ENCODE measurements at places on chromosomes 7 and 10.

GRCh38 chr10:86102031-86102430 lies 264.6 kb downstream of the GRID1 start:
- no peak for DNase-seq

GRCh38 chr10:115001506-115002381 lies 63.7 kb downstream of the TRUB1 start:
- DNase-seq: no peak

DNA sequence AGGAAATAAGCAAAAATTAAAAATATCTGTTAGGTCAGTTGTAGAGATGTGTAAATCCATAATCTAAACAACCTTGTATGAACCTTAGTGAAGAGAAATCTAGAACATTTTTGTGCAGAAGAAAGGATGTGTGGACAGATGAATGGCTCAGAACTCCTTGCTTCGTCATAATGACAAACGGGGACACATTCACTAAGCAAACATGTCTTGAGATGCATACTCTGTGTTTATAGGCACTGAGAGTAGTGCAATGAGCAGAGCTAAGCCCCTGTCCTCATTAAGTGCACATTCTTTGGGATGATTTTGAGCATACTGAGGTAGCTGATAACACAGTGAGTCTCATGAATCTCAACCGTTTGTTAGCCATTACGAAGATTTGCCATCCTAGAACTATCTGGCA lies 360.6 kb upstream of the ANKRD30A start:
- no peak for DNase-seq

- DNase-seq: no peak
These were observed 257.2 kb downstream of the KIAA1217 start for GRCh38 chr10:24465891-24466818.

DNA sequence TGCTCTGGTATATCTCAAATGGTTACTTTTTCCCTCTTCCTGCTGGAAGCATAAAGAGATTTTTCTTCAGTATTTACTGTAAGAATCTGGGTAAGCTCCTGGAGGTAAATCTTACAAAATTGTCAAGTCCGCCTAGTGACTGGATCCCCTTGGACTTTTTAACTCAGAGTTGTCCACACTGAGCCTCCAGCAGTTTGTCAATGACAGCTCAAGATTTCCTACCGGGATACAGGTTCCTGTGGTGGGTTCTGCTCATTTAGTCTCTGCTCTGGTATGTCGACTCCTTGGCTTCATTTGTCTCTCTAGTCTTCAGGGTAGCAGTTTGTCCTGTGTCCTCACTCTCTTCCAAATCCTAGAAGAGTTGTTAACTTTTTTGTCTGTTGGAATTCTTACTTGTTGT lies 27.0 kb downstream of the GPR37 start:
- no peak for DNase-seq

DNA sequence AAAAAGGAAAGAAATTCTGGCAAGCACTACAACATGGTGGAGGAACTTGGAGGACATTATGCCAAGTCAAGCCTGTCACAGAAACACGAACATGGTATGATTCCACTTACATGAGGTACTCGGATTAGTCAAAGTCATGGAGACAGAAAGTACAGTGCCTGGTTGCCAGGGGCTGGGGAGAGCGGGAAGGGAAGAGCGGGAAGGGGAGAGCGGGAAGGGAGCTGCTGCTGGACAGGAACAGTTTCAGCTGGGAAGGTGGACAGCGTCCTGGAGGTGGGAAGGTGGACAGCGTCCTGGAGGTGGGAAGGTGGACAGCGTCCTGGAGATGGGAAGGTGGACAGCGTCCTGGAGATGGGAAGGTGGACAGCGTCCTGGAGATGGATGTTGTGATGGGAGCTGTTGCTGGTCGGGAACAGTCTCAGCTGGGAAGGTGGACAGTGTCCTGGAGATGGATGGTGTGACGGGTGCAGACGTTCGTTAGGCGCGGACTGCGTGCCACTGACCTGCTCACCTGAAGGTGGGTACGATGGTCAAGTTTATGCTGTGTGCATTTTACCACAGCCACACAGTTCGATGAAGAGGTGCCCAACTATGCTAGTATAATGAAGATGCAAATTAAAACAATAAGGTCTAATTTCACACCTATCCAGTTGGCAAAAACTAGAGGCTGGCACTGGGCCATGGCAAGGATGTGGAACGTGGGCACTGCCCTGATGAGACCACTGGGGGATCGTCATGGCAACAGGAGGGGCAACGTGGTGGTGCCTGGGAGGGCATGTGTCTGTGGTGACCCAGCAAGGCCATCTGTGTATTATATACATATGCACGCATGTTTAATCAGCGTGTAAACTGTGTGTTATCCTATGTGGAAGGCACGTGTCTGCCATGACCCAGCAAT lies 103.8 kb downstream of the NKX6-2 start:
- DNase-seq: no peak

GRCh38 chr10:73950155-73950948 lies 39.4 kb downstream of the PLAU start:
- no peak for DNase-seq

DNA sequence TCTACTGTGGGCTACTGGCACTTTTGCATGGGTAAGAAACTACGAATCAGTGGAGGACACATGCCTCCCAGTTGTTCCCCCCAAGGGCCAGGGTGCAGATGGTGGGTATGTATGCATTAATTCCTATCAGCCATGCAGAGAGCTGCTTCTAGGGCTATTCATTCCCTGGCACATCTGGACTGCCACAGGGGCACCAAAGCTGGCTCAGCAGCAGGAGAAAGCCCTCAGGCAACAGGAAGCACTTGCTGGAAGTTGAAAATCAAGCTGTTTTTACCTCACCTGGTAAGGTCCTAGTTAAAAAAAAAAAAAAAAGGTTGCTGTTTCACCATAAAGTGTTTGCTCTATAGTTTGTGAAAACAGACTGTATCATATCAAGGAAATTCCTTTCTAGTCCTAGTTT lies 1342.6 kb downstream of the REEP3 start:
- no peak for DNase-seq

- DNase-seq: no peak
These were observed 546.4 kb upstream of the C7orf33 start for GRCh38 chr7:148044173-148044572.

DNA sequence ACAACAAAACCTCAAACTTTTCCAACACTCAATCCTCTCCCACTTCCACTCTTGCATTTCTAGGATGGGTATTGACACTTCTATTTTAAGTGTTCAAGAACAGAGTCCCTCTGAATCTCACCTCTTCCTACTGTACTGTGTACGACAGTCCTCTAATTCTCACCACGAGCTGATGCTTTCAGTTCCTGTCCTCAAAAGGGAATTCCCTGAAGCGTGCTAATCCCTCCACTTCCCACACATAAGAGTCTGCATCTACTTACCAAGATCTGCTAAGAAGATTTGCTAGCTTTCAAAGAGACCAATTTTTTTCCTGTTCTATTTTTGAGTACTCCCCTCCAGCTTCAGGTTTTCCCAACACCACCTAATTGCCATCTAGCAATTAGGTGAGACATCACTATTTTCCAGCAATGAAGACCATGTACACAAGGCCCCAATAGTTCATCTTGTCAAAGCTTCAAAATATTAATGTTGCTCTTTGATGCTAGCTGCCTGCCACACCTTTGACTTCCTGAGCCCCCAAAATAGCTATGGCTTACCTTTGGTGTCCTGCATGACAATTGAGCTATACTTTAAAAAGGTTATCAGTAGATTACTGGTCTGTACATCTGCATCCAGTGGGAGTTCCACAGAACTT lies 54.4 kb downstream of the ARMH3 start:
- no peak for DNase-seq

GRCh38 chr7:21608465-21608864 lies 65.6 kb downstream of the DNAH11 start:
- DNase-seq: no peak

GRCh38 chr7:140054751-140055150 lies 8.0 kb downstream of the PARP12 start:
- DNase-seq: no peak

GRCh38 chr10:90227786-90228185 lies 526.4 kb downstream of the KIF20B start:
- DNase-seq: no peak

DNA sequence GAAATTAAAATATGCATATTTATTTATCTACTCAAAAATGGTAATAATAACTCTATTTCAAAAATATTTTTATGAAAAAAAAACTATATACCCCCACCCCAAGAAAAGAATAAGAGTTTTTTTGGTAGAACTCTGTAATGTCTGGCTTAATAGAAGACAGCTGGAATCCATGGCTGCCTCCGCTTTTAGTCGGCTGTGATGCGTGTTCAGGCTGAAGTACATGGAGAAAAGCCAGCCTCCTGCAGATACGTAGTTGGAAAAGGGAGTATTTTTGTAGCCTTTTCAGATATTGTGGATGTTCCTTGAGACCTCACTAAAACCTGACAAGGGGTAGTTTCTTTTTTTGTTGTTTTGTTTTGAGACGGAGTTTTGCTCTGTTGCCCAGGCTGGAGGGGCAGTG lies 10.0 kb downstream of the FOXK1 start:
- peak; percentile 29 for DNase-seq

- no peak for DNase-seq
These were observed 122.1 kb downstream of the RPS24 start for GRCh38 chr10:78155722-78156121.

GRCh38 chr10:74900297-74900696 lies 73.9 kb downstream of the KAT6B start:
- DNase-seq: no peak

DNA sequence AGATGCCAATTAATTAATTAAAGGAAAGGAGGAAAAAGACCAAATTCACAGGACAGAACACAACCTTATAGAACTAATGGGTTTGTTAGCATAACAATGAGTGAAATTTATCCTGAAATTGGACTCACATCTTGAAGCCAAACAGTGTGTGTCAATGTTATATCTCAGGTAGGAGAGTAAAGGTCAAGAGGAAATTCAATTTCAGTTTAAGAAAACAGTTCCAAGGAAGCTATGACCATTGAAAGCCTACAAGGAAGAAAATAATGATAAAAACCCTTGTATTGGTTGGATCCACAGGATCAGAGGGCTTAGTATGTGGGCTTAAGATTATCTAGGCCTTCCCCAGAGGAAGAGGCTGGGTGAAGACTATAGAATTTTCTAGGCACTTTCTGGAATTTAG lies 198.9 kb upstream of the AOAH start:
- DNase-seq: no peak

DNA sequence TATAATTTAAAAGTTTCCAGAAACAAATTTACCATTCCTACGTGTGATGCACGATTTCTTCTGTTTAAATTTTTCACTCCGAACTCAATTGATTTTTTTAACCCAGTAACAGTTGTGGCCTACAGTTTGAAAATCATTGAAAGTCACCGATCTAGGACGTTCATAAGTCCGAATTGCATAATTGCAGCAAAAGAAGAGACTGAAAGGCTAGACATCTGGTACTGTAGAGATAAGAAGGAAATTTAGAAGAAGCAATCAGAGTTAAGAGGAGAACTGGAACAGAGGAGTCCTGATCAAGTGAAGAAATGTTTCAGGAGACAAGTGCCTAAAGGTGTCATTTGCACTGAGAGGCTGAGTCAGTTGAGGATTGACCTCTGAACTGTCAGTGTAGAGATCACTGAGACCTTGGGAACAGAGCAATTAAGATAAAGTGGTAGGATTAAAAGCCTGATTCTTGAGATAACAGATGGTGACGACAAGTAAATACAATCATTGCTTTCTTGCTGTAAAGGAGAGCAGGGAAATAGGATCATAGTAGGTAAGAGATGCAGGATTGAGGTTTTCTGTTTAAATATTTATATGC lies 73.5 kb downstream of the ZFAND4 start:
- DNase-seq: no peak

GRCh38 chr10:129322933-129323820 lies 143.9 kb upstream of the MGMT start:
- no peak for DNase-seq

GRCh38 chr10:93062514-93063143 lies 2.0 kb downstream of the CYP26C1 start:
- no peak for DNase-seq

DNA sequence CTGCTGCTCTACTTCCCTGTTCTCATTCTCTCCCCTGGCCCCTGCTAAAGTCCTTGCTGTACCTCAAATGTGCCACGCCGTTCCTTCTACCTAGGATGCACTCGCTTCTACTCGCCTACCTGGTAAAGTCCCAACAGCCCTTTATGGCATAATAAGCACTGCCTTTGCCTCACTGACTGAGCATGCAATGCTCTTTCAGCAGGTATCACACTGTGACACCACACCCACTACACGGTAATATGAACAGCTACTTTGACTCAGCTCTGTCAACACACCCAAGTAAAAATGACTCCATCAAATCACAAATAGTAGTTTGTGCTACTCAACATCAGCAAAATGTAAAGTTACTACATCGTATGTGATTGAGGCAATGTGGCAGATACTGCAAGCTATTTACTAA lies 37.6 kb downstream of the FAM204A start:
- DNase-seq: no peak

GRCh38 chr10:49609283-49610113 lies 612 bp upstream of the SLC18A3 start:
- DNase-seq: no peak

GRCh38 chr7:148699782-148700629 lies 1.3 kb downstream of the CUL1 start:
- no peak for DNase-seq

- peak; percentile 56 for DNase-seq
These were observed 63.5 kb downstream of the ZNF365 start for GRCh38 chr10:62437696-62438095.

- DNase-seq: no peak
These were observed 1.3 kb downstream of the CNNM2 start for GRCh38 chr10:102919246-102919959.

DNA sequence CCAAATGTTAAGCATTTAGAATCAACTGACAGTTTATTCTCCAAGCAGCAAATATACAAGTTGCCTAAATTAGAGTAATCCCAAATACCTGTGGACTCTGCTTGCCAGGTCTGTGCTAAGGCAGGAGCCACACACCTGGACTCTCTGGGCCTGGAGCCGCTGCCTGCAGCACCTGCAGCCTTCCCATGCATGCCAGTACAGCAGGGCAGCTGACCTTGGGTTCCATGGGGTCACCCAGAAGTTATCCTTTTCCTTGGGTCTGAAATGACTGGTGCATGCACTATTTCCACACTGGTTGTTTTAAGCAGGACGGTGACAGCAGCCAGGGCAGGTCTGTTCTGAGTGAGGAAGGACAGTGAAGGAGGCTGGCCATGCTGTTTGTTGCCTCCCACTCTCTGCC lies 573.2 kb downstream of the GLRX3 start:
- no peak for DNase-seq

DNA sequence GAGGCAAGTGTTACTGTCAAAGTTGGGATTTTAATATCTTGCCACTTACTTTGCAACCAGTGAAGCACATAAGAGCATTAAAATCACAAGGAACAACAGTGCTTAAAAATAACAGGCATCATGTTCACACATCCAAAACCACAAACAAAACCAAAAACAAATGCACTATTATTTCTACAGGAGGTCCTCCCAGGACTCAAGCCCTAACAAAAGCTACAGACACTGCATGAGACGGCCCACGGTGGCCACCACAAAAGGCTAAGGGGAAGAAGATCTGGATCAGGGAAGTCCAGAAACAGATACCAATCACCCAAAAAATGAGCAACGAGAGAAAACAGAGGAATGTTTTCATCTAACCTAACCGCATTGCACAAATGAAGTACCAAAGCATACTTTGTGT lies 158.4 kb downstream of the ZMYND11 start:
- DNase-seq: no peak

- DNase-seq: no peak
These were observed 6.8 kb downstream of the MYO1G start for GRCh38 chr7:44971902-44972441.

- DNase-seq: no peak
These were observed 123.7 kb upstream of the KCTD7 start for GRCh38 chr7:66505009-66505408.

GRCh38 chr7:23164846-23165245 lies 17.0 kb upstream of the NUP42 start:
- DNase-seq: no peak

GRCh38 chr10:123212063-123212462 lies 57.9 kb downstream of the BUB3 start:
- DNase-seq: no peak

Measured in fibroblast of the conjunctiva (primary cell).